Hair follicle dermal papilla cell (primary cell): ENCODE measurements at places on chromosomes 16 and 17. TPM values are rescaled to one million over a fixed set of nuclear protein-coding genes. Genes with fewer than 3 reads are reported as not detected.

C17orf113 gene
- 0.49 TPM in 2 replicates for total RNA-seq

OR2C1 gene
- 0.16 and 0.24 TPM in 2 replicates for total RNA-seq

IL21R gene
- total RNA-seq, result 0.49 and 0.73 TPM in 2 replicates

CRYM gene
- 0.24 and 0.49 TPM in 2 replicates for total RNA-seq

ZNF629 gene
- total RNA-seq, result 20.9 and 22.2 TPM in 2 replicates

AGRP gene
- not detected in 2 replicates for total RNA-seq

CCL4L2 gene
- total RNA-seq, result not detected in 2 replicates

ASGR2 gene
- not detected in 2 replicates for total RNA-seq

KRTAP1-5 gene
- 1.5 and 6.0 TPM in 2 replicates for total RNA-seq

KLHL11 gene
- 27.1 and 33.9 TPM in 2 replicates for total RNA-seq

GRB7 gene
- total RNA-seq, result 0.16 TPM in 1 of 2 replicates, not detected in the other
